ENCODE measurements at places on chromosomes 5 and 9.

- DNase-seq = no peak
Observed at GRCh38 chr5:103942587-103943186, 380.1 kb upstream of the NUDT12 start.

GRCh38 chr9:78001946-78002731, 29.5 kb downstream of the GNAQ start:
- DNase-seq = no peak

GRCh38 chr5:69504036-69504435, 11.4 kb downstream of the OCLN start:
- no peak for DNase-seq

- DNase-seq = no peak
Observed at GRCh38 chr9:92740446-92740961, 24.1 kb downstream of the BICD2 start.

DNA sequence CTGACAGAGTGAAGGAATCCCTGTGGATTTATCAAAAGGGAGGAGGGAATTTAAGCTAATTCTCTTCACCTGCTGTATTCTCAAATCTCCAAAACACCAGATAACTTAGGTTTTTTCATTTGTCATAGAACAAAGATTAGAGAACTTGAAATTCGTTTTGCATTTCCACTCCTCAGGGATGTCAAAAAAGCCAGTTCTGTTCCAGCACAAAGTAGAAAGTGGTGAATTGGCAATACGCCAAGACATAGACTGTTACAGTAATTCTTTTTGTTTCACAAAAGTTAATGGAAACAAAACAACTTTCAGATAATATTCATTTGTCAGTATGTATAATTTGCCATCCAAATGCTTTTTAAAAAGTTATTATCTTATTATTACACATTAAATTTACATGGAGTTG, 15.0 kb downstream of the S1PR3 start:
- no peak for DNase-seq

- no peak for DNase-seq
Observed at GRCh38 chr9:130287736-130288135, 22.2 kb downstream of the HMCN2 start.

DNA sequence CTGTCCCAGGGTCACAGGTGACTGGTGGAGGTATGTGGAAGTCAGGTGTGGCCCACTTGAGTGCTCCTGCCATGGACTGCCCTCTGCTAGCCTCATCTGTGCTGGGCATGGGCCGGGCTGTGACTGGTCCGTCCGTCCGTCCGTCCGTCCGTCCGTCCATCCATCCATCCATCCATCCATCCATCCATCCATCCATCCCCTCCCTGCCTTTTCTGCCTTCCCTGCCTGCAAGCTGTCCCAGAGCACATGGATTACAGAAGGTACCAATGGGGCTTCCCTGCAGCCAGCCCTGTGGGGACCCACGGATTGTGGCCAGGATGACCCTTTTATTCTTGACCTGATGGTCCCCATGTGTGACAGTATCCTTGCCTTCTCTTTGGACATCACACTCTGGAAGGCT, 92.5 kb downstream of the MACROH2A1 start:
- no peak for DNase-seq

DNA sequence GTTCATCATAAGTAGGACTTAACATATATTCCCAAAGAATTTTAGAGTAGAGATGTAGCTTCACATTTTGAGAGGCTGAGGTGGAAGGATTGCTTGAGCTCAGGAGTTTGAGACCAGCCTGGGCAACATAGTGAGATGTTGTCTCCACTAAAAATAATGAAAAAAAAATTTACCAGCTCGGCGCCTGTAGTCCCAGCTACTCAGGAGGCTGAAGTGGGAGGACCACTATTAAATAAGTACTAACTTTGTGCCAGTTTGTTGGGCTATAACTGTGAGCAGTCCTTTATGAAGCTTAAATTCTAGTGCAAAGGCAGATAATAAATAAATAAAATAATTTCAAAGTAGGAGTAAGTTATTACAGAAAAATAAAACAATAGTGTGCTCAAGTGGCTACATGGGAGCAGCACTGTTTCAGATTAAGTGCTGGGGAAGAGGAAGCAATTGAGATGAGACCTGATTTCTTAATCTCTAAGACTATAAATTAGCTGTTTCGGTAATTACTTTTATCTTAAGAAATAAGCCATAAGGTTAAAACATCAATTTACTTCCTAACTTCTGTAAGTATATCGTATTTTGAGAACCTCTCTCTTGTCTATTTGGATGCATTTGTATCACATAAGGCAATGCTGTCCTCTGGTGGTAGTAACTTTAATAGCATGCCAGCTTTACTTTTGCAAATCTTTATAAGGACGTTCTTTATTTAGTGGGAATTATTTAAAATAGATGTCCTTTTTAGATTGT, 98.9 kb downstream of the CSNK1G3 start:
- DNase-seq = no peak

DNA sequence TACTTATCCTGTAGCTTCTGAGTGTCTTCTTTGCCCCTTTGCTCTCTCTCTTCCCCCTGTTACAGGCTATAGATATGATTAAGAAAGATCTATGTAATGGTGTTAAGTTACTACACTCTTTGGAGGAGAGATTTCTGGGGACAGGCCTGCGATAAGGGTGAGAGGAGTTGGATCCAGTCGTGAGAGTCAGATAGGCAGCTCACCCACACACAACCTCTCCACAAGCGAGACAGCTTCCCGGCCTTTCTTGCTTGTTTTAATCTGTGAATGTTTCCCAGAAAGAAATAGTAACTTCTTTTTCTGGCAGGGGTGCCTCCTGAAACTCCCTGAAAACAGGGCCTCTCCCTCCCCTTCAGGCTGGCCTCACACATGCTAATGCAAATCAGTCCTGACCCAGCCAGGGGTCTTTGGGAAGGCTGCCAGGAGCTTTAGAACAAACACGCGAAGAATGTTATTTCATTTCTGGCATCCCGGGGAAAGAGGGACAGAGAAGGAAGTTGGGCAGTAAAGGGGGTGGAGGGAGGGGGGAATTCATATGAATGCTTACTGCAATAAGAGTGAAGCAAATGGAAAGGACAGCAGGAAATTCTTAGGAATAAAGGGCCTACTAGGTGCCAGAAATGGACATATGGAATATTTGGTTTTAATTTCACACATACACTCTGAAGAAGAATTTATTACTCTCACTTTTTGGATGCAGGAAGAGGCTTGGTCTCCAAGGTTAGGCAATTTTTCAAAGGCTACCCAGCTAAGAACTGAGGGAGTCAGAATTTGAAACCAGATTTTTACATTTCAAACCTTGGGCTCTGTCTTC, 215.8 kb upstream of the TRIM32 start:
- DNase-seq = no peak

GRCh38 chr5:582936-583635, 29.1 kb upstream of the CEP72 start:
- DNase-seq = no peak

DNA sequence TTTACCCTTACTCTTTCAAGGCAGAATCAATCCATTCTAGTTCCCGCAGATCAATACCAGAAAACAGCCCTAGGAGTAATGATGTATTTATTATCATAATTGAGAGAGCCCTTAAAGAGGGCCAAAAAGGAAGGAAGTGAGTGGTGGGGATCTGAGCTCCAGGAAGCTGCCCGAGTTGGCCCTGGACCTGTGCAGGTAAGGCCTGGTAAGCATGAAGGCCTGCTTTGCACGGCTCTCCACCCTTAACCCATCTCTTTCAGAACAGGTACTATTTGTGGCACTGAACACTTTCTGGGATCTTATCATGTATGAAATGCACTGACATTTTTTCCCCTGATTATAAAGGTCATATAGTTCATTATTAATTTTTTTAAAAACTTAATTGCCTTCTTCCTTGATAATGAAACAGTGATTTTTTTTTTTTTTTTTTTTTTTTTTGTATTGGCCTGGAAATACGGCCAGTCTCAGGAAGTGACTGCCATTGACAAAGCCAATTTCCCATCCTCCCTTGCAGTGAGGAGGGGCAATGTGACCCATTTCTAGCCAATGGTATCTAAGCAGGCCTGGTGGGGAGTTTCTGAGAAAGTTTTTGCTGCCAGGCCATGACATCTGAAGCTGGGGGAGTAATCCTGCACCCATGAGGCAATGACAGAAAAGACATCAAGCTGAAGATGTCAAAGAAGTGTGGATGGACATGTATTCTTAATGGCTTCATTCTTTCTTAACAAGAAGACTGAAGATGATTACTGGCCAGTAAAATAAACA, 6.3 kb upstream of the MVB12B start:
- no peak for DNase-seq

DNA sequence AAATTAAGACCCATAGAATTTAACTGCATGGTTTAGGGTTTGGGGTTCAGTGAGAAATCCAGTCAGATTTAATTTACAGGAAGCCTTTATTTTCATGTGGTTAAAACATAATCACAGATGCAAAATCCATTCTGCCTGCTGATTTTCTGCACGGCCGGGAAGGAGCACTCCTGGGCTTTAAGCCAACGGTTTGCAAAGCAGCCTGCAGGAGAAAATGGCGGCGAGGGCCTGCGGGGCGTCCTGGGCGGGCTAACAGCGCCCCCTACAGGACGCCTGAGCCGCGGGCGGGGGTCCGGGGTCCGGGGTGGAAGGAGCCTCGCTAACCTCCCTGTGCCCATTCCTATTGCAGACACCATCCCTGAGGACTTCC, 47.6 kb downstream of the THBS4 start:
- peak; percentile 50 for DNase-seq

GRCh38 chr9:117535434-117535833, 120.6 kb upstream of the ASTN2 start:
- no peak for DNase-seq

DNA sequence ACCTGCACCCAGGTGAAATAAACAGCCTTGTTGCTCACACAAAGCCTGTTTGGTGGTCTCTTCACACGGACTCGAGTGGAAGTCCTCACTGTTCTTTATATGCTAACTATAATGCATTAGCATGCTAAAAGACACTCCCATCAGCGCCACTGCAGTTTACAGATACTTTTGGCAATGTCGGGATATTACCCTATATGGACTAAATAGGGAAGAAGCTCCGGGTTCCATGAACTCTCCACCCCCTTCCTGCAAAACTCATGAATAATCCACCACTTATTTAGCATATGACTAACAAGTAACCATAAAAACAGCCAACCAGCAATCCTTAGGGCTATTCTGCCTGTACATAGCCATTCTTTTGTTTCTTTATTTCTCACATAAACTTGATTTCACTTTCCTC, 426.2 kb upstream of the PTPRD start:
- DNase-seq = no peak

- DNase-seq = no peak
Observed at GRCh38 chr5:126919566-126919965, 110.8 kb downstream of the MARCHF3 start.

GRCh38 chr5:67921004-67921601, 294.5 kb upstream of the PIK3R1 start:
- no peak for DNase-seq

DNA sequence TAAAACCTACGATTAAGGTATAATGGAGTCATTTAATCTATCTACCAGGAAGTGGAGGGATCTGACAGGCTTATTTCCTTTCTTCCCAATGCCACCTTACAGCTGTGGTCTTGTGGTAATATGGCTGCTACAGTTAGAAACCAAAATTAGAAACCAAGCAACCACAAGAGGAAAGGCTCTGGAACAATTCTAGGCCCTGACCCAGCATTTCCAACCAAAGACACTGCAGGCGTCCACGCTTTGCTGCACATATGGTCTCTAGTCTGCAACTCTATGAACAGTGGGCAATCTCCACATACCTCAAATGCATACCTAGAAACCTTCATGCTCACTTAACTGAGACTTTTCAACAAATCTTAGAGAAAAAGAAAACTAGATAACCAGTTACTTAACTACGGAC, 339.1 kb downstream of the NFIB start:
- DNase-seq = no peak

GRCh38 chr5:116044073-116044472, 11.8 kb downstream of the ARL14EPL start:
- DNase-seq = no peak

- no peak for DNase-seq
Observed at GRCh38 chr5:91156242-91156641, 226.9 kb downstream of the ARRDC3 start.

- DNase-seq = no peak
Observed at GRCh38 chr5:123215929-123216702, 127.1 kb downstream of the PRDM6 start.

- DNase-seq = no peak
Observed at GRCh38 chr5:121681229-121681855, 170.3 kb upstream of the FTMT start.

- DNase-seq = no peak
Observed at GRCh38 chr5:77812926-77813589, 36.9 kb upstream of the TBCA start.

GRCh38 chr5:149166591-149167100, 25.4 kb downstream of the ABLIM3 start:
- no peak for DNase-seq

DNA sequence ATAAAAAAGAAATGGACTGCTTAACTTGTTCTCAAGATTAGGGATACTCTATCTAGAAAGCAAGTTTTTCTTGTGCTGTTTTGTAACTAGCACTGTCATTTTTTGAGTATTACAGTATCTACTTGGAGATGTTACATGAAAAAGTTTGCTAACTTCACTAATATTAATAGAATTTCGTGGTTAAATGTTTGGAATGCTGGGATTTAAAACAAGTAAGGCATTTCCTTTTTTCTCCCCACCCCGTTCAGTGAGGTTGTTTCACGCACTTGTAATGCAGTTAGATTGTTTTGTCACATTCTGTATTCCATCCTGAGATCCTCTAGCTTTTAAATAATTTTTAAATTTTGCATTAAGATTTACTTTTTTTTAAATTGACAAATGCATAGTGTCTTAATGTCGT, 20.0 kb upstream of the TEK start:
- no peak for DNase-seq

- DNase-seq = no peak
Observed at GRCh38 chr5:112413611-112414010, 5.5 kb downstream of the EPB41L4A start.

DNA sequence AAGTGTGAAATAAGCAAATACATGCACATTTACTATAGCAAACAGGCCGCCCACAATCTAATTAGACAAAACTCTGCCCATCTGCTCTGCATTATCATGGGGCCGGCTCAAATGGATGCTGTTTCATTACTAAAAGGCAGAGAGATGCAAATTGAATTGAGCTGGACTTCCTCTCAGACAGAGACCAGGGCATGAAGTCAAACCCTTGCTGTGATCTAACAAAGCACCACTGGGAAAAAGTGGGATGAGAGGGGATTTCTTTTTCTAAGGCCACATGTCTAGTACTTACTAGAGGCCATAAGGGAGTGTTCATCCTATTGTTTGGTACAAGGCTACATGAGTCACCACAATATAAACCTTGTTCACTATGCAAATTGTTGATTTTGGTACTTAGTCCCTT, 614.7 kb downstream of the ISL1 start:
- no peak for DNase-seq

DNA sequence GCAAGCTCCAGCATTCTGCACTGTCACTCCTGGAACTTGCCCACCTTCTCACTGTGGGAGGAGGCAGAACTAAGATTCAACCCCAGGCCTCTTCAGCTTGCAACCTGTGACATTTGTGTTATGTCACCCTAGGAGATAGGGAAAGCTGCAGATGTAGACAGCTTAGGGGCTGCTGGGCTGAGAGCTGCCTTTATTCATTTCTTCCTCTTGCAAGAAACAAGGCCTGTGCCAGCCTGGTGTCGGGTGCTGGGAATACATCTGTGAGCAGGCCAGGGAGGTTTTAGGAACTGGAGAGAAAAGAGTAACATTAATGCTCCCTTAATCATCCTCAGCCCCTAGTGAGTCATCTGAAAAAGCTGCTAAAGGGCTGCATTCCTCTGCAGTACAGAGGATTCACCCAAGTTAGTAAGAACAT, 101.8 kb downstream of the FGF18 start:
- DNase-seq = no peak

Measured in stimulated activated CD8-positive, alpha-beta memory T cell treated with anti-CD3 and anti-CD28 coated beads, Interleukin-15, amount 100 ng/mL, for 24 hours (primary cell).